ENCODE measurements at places on chromosomes 12 and 14.

GRCh38 chr14:62373944-62374343 is 611.7 kb downstream of the SNAPC1 start:
- no peak for DNase-seq

DNA sequence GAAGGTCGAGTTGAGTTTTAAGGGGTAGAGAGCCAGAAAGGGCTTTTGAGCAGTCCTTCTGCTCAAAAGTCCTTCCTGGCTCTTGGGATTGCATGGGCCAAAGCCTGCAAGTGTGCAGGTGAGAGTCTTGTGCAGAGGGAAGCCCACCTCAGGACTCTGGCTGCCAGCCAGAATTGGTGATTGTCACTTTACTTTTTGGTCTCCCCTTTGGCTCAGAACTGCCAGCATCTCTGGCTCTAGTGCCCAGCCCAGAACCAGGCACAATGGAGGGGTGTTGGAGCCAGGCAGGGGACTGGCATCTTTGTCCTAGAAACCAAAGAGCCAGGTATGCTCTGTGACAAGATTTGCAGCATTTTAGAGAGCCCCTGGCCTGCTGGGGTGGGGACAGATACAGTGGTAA is 23.5 kb downstream of the FAM222A start:
- DNase-seq, result no peak

DNA sequence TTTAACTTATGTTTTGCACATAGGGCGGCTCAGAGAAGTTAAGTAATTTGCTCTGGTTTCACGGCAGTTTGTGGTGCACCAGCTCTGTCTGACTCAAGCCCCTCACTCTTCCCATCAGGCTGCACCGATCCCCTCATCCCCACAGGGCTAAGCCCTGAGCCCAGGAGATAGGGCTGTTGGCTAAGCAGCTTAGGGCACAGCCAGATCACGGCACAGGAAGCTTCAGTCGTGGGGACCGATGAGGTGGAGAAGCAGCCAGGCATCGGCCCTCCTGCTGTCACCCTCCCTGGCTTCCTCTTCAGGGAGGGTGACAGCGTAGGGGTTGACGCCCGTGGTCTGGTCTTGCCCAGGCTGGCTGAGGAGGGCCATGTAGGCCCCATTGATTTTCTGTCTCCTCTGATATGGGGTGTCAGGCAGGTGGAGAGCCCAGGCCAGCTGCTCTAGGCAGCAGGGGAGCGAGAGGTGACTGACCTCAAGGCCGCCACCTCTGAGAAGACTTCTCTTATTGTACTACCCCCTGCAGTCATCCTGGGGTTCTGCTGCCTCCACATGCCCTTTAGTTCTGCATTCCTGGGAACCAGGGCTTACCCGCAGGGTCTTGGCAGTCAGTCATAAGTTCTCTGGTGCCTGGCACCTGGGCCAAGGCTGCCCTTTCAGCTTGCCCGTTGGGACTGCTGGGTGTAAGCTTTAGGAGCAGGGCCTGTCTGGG is 166.4 kb downstream of the TSPAN9 start:
- DNase-seq, result no peak

DNA sequence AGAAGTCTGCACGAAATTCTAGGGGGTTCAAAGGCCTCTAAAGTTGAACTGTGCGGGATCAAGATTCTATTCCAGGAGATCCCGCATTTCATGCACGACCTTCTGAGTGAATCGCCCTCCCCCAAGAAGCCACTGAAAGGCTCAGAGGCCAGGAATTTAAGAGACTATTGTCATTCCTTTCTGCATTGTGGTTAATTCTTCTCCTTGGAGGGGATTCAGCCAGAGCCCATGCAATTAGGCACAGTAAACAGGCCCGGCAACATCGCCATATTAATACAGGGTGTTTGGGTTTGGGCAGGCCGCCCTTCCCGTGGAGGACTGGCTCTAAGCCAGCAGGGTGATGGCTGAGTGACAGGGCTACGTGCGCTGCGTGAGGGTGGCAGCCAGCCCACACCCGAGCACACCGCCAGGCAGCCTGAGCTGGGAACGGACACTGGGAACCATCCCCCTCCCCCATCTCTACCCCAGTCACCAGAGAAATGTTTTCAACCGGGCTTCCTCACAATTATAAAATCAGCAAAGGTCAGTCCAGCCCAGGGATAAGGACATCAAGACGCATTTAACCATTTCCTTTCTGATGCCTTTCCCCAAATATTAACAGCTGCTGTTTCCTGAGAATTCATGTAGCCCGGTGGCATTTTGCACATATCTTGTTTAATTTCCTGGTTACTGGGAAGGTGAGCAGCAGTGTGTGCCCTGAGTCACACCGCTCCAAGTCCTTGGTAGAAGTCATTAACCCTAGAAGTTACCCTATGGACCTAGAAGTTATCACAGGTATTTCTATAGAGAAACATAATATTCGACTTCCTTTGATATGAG is 12.5 kb downstream of the EGLN3 start:
- DNase-seq, result peak; percentile 67

DNA sequence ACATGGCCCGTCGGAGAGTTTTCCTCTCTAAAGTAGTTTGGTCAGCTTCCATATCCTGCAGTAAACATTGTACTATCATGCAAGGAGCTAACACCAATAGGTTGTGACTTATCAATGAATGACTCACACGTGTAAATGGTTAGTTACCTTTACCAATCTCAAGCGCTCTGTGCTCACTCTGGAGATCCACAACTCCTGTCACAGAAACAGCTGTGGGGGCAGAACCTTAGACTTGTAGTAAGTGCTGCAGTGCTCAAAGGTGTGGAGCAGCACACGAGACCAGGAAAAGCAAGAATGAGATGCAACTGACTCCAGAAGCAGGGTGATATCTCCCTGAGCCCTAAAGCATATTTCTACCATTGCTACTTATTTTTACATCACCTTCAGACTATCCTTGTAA is 73.7 kb upstream of the KCNJ8 start:
- no peak for DNase-seq

DNA sequence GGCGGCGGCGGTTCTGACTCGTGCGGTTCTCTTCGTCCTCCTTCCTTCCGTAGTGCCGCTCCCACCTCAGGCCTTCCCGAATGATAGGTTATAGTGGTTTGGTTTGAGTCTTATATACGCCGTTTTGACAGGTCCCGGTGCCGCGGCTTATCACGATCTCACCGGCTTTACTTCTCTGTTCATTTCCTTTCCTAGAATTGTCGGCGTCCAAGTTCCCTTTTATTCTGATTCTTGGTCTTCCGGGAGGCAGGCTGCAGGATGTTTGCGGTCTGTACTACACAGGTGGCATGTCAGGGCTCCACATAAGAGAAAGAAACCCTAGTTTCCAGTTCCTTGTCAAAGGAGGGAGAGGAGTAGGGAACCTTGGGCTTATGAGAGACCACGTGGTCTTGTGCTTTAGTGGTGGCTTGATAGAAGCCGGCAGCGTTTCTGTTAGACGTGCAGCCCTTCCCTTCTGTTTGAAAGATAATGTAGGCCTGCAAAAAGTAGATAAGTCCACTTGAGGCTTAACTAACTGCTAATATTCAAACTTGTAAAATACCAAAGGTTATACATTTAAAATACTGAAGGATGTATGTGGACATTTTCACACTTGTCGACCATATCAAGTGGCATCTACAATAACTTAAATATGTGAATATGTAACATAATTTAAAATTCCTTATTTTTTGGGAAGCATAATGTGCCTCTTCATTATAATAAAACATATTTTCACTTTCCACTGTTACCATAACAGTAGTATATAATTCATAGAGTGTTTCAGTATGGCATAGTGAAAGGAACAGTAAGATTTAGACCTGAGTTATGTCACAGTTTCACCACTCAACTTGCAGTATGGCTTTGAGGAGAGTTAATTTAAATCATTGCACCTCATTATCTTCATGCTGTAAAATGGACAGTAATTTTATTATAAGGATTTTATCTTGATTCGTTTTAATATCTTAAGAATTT is 804 bp downstream of the USP15 start:
- DNase-seq, result no peak

- DNase-seq, result no peak
Observed at GRCh38 chr12:54489857-54490256, 7.7 kb upstream of the NCKAP1L start.

- no peak for DNase-seq
Observed at GRCh38 chr14:85867450-85867849, 337.5 kb downstream of the FLRT2 start.

- DNase-seq, result no peak
Observed at GRCh38 chr14:50524731-50525515, 7.4 kb downstream of the MAP4K5 start.

DNA sequence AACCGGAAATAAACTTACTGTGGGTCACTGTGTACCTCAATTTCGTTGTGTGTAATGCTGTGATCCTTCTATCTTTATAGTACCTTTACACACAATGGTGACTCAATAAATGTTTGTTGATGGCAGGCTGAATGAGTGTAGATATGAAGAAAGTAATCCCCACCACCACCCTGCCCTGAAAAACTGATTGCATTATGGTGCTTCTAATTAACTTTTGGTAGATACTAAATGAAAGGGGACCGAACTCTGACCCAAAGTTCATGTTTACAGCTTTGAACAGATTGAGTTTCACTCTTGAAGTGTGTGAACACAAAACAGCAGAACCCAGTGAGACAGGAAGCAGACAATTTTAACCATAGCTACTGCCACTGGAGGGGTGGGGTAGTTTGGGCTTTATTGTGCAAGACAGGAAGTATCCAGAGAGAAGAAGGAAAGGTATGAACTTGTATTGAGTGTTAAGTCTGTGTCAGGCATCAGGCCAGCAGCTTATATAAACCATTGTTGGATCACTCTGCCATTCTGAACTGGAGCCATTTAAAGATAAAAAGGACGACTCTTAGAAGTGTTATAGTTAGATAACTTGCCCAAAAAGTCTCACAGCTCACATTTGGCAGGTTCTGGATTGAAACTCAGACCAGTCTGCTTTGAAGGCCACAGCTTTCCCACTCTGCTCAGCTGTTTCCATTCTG is 197.0 kb upstream of the AMIGO2 start:
- no peak for DNase-seq

GRCh38 chr14:29062466-29062865 is 295.9 kb downstream of the FOXG1 start:
- no peak for DNase-seq

DNA sequence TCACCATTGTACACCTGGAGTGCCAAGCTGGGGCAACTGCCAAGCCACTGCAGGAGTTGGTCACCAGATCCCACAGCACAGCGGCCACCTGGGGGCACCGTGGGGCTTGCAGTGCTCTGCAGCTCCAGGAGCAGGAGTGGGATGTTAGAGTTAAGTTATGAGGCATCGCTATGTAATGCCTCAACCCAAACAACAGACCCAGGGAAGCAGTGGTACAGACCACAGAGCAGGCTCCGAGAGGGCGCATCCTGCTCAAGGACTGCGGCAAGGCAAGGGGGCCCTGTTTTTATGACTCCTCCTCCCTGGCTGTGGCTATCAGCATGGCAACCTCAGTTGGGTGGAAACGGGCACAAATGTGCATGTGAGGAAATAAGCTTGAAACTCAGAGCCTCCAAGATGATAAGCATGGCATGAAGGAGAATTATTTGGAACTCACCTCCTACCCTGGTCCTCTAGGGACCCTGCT is 63.1 kb downstream of the ARL6IP4 start:
- DNase-seq, result peak; percentile 34

DNA sequence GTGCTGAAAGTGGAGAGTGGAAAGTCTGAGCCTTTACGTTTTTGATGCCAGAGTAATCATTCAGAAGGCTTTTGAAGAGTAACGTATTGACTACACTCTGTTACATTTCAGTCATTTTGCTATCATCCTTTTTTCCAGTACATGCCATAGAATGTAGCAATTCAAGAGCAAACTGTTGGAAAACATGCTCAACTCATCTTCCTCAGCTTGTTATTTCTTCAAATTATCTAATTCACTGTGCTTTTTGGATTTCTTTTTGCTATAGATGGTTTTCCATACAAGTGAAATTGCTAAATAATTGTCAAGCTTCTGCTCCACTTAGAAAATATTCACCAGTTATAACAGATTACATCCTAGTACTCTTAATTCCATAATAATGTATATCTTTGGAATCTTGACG is 129.9 kb upstream of the CLEC14A start:
- DNase-seq, result no peak

- no peak for DNase-seq
Observed at GRCh38 chr14:88588081-88588480, 25.2 kb downstream of the ZC3H14 start.

- no peak for DNase-seq
Observed at GRCh38 chr14:100199240-100199860, 39.6 kb upstream of the YY1 start.

DNA sequence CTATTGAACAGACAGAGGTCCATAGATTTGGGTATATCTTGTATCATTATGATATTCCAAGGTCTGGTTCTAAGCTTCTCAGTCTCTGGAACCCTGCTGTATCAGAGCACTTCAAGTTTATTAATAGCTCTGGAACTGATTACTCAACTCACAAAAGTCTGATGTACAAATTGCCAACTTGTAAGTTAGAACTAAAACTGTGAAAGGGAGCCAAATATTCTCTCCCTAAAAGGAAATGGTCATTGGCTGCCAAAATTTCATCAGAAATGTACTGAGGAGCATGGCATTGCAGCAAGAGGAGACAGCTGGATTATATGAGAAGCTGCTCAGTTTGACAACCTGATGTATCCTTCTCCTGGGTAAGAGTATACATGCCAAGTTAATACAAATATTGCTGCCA is 828.8 kb upstream of the SEL1L start:
- DNase-seq, result no peak

- DNase-seq, result no peak
Observed at GRCh38 chr12:131598717-131599116, 112.2 kb upstream of the SFSWAP start.

DNA sequence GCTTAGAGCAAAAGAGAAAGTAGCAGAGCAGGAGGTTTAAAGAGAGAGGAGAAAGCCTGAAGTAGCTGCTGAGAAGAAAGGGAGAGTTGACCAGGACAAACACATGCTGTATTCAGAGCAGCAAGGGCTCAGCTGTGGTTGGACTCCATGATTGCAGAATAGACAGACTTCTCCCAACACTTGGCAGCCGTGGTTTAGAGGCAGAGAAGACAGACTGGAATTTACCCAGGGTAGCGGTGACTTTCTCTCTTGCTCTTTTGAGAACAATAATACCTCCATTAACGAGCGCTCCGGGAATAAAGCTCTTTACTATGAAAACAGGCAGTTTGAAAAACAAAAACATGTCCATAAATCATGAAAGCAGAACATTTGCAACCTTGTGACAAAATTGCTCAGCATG is 21.4 kb upstream of the IGF1 start:
- DNase-seq, result no peak

- no peak for DNase-seq
Observed at GRCh38 chr12:26874501-26875296, 41.7 kb upstream of the ITPR2 start.

DNA sequence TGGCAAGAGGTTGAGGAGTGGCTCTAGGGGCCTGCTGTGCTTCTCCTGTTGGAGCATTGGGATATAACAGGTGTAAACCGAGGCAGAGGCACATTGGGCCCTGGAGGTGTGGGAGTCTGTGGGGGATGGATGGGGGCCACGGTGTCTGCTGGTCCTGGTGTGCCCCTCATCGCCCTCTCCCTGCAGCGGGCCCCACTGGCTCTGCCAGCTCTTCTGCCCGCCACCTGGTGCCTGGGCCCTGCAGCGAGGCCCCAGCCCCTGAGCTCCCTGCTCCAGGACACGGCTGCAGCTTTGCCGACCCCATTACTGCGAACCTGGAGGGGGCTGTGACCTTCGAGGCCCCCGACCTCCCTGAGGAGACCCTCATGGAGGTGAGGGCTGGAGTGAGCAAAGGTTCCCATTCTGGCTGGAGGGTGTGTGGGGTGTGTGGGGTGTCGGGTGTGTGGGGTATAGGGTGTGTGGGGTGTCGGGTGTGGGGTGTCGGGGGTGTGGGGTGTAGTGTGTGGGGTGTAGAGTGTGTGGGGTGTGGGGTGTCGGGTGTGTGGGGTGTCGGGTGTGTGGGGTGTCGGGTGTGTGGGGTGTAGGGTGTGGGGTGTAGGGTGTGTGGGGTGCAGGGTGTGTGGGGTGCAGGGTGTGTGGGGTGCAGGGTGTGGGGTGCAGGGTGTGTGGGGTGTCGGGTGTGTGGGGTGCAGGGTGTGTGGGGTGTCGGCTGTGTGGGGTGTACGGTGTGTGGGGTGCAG is 10.6 kb upstream of the PUS1 start:
- DNase-seq, result no peak
